Amniotic stem cell (primary cell): ENCODE measurements at places on chromosomes 5 and 9.

GRCh38 chr5:36135988-36136387 is 15.7 kb downstream of the LMBRD2 start:
- DNase-seq: no peak

DNA sequence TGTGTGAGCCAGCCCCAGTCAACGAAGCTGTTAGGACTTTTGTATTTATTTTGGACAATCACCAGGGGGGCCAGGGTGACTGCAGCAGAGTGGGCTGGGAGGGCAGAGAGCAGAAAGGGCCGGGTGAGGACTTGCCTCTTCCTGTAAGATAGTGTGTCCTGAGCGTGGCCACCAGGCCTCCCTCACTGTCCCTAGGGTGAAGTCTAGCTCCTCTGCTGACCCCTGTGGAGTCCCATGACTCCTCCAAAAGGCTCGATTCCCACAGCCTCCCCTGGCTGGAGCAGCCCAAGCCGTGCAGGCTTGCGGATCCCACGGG is 147.8 kb downstream of the RXRA start:
- DNase-seq: no peak

DNA sequence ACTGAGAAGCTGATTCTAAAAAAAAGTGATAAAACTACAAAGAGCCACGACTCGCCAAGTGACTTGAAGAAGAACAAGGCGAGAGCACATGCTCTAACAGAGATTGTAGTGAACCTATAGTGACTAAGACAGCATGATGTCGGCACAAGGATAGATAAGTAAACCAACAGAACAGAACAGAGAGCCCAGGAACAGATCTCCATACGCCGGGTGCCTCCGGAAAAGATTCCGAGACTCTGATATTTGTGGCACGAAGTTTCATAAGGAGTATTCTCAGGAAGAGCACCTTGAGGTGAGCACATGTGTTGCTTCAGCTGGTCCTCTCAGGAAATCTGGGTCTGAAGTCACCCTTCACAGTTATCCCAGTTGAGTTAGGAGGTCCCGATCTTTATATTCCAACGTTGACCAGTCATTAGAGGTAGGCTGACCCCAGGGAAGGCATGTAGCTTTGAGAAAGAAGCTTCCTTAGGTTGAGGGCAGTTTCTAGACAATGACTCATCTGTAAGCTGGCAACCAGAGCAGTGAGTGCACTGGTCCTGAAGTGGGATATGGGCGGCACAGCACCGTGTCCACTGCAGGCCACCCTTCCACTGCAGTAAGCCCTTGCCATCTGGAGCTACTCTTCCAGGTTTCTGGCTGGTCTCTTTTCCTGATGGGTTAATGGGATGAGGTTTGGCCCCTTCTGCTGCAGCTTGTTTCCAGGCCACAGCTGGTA is 13.6 kb upstream of the CLK4 start:
- no peak for DNase-seq

DNA sequence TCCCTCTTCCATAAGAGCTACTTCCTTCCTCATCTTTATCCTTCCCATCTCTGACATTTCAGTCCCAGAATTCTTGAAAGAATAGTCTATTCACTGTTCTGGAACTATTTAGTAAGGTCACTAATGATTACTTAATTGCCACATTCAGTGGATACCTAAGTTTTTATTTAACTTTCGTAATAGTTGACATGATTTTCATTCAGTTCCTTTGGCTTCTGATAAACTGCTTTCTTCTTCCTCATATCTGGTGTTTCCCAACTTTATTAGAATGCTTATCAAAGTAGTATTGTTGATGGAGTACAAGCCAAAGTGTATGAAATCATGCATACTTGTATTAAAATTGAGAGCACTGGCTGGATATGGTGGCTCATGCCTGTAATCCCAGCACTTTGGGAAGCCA is 10.8 kb downstream of the UBE2D2 start:
- DNase-seq: no peak

DNA sequence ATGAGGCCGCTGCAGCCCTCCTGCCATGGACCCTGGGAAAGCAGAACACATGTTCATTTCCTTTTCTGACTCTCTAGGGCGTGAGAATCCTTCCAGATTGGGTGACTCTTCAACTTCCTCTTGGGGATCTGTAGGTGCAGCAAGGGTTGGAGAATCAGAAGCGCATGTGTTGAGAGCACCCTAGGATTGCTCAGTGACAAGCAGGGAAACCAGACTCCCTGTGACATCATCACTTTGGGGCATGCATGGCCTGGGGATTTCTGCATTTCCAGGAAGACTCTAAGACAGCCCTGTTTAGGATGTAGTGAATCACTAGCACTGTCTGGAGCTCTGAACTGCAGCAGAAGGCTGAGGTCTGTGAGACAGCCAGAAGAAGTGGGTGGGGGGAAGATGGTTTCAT is 15.1 kb upstream of the LCP2 start:
- no peak for DNase-seq

DNA sequence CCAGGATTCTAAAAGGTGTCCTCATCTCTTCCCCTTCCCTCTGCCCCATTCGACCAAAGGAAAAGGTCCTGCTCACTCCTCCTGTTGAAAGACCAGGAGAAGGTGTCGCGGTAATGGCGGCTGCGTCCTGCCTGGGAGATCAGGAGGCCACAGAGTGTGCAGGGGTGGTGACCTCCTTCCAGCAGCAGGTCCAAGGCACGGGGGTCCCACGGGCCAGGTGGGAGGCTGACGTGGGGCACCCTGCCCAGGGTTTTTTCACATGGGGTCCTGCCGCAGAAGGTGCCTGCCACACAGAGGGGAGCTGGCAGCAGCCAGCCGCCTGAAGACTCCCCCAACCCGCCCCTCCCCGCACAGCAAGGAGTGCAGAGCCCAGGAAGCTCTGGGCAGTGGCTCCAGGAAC is 22.2 kb upstream of the ADAMTS2 start:
- DNase-seq: no peak

- no peak for DNase-seq
These were observed 110.0 kb upstream of the SPOCK1 start for GRCh38 chr5:137609127-137609526.

- no peak for DNase-seq
These were observed 19.7 kb upstream of the SNCAIP start for GRCh38 chr5:122292332-122292731.

- DNase-seq: no peak
These were observed 174.9 kb upstream of the DMAC1 start for GRCh38 chr9:7974335-7974960.

- no peak for DNase-seq
These were observed 9.9 kb upstream of the OSMR start for GRCh38 chr5:38835887-38836286.

DNA sequence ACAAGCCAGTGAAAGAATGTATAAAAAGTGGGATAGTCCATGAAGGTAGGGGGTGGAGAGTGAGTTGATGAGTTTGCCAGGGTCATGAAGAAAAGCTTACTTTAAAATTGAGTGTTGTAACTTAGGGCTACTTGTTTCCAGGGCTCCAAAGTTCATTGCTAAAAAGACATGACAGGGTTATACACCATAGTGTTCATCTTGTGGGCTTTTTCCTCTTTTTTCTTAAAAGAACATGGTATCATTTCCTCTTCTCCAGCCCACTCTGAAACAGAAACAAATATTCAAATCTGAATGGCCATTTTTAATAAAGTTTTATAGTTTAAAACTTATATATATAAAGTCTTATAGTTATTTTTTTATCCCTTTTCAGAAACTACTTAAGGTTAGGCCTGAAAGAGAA is 115.7 kb upstream of the SMC2 start:
- no peak for DNase-seq

DNA sequence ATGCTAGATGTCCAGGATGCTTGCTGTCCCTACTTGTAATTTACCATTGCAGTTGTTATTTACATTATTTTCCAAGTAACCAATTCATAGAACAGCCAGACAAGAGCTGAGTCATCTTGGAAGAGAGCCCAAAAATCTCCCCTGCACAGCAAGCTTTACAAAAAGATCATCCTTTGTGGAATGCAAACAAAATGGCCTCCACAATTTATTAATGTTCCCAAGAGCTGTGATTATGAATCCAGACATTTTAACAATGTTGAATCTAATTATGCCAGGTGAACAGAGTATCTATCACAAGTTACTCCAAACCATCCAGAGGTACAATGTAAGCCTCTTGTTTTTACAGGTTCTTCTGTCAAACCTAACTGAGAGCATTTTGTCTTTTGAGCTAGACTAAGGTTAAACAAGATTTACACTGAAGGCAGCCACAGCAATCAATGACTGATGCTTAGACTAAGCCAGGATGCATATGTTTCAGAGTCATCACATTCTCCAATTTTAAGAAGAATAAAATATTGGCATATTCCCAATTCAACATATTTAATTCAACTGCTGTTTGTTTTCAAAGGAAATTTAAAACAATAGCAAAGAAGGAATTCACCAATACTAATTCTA is 95.3 kb upstream of the SLC12A2 start:
- peak; percentile 34 for DNase-seq

GRCh38 chr5:164394686-164395194 is 889.3 kb downstream of the MAT2B start:
- DNase-seq: no peak

DNA sequence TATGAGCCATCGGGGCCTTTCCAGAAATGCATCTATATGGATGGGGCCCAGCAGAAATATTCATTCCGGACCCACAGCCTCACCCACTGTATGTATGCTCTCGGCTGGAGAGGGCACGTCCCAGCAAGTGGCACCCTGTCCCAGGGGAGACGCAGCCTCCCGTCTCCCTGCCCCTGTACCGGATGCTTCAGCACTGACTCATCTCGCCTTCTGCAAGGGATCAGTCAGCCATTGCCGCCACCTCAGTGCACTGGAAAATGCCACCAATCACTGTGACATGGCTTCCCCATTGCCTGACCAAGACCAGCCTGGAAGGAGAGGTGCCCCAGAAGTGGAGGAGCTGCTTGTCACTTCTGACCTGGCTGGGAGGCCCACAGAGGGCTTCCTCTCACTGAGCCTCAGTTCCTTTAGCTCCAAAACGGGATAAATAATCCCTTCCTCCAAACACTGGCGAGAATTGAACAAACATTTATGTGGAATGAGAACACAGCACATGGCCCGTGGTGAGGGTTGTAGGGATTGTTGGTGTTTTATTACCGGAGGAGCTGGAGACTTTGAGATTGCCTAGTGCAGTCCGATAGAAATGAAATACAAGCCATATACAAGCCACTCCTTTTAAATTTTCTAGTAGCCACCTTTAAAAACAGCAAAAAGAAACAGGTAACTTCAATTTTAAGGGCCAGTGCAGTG is 43.9 kb upstream of the ORM1 start:
- DNase-seq: no peak

DNA sequence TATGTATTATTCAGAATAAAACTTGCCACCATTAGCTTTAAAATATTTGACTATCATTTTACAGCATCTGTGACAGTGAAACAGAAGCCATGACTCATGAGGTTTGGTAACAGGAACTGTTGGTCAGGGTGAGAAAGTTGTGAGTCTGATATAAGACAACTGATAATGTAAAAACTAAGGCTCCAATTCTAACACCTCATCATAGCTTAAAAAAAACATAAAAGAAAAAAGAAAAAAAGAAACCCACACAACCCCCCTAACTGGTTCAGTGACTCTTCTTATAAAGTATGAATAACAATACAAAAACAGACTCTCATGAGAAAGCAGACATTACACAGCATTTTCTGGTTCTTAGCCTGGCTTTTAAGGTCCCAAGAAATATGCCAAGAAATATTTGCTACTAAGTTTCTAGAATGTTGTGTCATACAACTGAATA is 85.8 kb downstream of the MRPS27 start:
- DNase-seq: no peak

GRCh38 chr5:147668385-147668784 is 114.1 kb downstream of the JAKMIP2 start:
- DNase-seq: no peak

DNA sequence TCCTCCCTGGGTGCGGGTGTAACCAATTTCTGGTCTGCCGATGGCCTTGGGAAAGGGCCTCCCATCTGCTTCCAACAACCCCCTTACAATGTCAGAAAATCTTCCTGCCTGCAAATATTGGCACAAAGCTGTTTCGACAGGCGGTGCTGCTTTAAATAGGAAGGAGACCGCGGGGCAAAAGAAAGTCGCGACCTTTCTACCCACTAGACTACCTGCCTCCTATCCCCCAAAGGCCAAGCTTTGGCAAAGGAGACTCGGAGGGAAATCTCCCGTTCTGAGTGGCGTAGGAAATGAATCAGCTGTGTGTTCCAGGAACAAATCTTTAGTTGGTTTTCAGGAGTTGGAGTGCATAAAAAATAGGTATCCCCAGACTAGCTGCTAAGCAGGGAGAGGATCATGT is 36.8 kb upstream of the NFIB start:
- no peak for DNase-seq

- DNase-seq: no peak
These were observed 111.7 kb downstream of the GADD45G start for GRCh38 chr9:89716559-89716958.

GRCh38 chr5:1334831-1335539 is 9.9 kb downstream of the CLPTM1L start:
- no peak for DNase-seq

- DNase-seq: no peak
These were observed 123.0 kb upstream of the MTAP start for GRCh38 chr9:21679432-21679831.

DNA sequence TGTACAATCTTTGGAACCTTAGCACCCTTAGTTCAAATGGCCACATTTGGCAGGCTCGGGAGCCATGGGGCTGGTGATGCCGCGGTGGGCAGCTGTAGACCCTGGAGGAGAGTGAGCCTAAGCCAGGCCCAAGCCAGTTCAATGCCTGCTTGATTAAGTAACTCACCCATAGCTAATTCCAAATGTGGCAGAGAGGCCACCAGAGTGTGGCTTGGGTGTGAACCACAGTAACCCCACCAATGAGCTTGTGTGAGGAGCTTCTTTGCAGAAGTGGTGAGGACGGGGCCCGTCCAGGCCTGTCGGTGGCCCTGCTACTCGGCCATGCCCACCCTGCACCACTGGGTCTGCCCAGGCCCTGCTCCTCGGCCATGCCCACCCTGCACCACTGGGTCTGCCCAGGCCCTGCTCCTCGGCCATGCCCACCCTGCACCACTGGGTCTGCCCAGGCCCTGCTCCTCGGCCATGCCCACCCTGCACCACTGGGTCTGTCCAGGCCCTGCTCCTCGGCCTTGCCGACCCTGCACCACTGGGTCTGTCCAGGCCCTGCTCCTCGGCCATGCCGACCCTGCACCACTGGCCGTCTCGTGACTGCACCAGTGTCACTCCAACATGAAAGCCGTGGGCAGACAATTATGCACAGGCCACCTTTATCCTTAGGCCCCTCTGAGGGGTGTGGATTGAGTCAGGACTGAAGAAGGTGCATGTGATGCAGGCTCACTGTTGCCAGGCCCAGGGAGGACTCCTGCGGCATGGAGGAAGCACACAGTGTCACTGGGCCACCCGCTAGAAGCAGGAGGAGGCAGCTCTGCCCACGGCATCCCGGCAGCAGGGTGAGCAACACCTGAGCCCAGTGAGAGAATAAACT is 75.4 kb downstream of the MRPL36 start:
- no peak for DNase-seq

DNA sequence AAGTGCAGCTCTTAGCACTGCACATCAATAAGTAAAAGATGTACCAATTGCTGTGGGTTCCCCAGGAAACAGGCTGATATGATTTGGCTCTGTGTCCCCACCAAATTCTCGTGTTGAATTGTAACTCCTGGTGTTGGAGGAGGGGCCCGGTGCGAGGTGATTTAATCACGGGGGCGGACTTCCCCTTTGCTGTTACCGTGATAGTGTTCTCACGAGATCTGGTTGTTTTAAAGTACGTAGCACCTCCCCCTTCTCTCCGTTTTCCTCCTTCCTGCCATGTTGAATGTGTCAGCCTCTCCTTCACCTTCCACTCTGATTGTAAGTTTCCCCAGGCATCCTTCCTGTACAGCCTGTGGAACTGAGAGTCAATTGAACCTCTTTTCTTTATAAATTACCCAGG is 93.2 kb upstream of the ACTBL2 start:
- DNase-seq: no peak
